ENCODE measurements at places on chromosomes 1 and 21.

DNA sequence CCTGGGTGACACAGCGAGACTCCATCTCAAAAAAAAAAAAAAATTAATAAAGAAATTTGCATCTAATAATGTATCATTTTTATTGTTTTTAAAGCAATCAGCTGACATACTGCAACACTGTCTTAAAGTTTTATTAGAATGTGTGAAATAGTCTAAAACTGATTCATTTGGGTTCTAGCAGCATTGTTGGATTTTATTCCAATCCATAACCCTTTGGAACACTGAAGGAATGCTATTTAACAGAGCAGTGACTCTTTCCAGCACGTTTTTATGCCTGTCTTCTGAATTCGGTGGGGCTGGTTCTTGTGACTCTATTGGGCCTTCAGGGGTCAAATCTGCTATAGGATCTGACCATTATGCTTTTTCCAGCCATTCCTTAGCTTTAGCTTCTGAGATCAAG is 18.2 kb upstream of the FMO4 start:
- DNase-seq: no peak

- no peak for DNase-seq
Measured at GRCh38 chr1:184929711-184930202, 44.6 kb downstream of the NIBAN1 start.

DNA sequence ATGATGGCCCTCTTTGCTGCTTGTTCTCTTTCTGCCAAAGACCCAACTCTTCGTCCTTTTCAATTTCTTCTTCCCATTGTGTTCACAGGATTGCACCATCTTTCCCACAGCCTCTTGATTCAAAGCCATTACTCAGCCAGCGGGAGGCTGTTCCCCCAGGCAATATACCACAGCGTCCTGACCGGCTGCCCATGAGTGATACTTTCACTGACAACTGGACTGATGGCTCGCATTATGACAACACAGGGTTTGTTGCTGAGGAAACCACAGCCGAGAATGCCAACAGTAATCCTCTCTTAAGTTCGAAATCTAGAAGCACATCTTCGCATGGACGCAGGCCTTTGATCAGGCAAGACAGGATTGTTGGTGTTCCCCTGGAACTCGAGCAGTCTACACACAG is 167.4 kb downstream of the LRRC40 start:
- DNase-seq: no peak

DNA sequence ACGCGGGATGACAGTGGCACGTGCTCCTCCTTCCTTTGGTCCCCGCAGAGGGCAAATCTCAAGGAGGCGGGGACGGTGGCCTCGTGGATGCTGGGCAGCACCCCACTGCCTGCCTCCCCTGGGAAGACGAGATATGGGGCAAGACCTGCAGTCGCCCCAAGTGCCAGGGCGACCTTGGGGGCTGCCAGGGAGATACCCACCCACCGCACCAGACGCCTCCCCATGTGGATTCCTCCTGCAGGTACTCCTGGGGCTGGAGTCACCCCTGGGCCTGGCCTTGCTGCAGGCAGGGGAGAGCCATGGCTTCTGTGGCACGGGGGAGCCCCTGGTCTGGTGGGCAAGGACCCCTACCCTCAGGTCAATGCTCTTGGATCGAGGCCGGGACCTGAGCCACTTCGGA is 5.9 kb upstream of the AURKAIP1 start:
- no peak for DNase-seq

DNA sequence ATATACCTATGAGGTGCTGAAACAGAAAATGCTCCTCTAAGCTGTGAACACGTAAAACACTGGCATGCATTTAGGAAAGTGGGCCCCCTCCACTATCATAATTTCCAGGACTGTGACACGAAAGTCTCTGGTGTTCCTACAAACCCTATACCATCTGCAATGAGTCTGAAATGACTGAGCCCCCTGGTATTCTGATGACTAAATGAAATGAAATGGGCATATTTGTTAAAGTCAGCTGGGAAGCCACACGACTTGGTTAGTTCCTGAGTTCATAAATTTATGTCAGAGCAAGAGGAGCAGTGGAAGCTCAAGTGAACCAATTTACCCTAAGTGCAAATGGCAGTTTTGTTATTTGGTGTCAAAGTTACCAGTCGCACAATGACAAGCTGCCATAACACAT is 182.3 kb downstream of the KCTD3 start:
- DNase-seq: no peak

DNA sequence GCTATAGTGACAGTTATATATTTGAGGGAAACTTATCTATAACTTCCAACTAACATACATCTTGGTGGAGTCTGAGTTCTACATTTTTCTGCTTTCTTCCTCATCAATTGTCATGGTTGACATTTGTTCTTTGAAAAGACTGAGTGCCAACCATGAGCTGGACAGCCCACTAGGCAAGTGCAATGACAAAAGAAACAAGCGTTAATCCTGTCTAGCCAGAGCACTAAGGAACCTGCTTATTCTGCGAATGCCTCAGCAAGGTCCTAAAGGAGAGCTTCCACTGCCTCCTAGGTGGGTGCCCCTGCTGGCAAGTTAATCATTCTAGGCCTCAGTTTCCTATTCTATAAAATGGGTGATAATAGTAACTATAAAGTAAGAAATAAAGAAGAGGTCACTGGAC is 44.8 kb downstream of the IRF2BP2 start:
- no peak for DNase-seq

DNA sequence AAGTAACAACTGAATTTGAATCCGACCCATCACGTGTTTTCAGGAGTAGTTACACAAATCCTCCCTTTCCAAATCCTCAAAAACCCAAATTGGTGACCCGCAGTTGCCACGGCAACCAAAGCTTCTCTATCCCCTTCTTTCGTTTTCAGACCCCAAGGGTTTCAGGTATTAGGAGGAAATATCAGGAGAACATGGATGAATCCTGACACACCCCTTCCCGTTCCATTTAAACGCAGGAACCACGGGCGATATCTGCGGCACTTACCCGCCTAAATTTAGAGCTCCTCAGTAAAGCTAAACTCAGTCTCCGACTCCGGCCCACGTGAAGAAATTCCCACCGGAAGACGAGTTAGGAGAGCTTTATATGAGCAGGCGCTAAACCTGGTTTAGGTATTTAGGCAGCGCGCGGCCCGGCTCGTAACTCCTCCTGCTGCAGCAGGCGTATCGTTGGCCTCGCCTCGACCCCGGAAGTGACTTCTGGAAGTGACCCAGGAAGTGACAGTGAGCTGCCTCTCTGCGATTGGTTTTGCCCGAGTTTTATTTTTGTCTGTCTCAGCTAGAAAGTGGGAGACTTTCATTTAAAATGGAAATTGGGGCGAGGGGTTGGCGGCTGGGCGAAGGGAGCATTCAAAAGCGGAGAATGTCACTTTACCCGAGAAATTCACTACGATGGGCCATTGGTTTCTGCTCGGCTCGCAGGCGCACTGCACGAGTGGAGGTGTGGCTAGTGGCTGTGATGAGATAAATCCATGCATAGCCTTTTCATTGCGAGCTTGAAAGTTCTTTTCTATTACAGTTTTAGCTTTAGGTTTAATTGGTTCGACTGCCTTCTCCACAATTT is at the start of gene TAF1A:
TAF1A (minus strand) TSS at position 472 of the 841 bp plus-strand sequence.
- peak; percentile 89 for DNase-seq

DNA sequence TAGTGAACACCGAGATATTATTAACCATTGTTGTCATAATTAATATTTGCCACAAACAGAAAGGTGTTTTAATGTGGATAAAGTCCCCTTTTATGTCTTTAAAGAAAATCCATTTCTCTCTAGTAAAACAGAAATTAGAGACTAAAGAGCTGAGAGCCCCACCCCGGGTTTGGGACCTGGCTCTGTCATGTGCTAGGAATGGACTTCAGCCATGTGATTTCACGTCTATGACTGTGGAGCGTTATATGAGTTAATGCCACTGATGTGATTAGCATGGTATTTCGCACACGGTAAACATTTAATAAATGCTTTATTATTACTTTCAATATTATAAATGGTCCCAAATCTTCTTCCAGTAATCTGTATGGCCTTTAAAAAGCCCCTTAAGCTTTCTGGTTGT is 205.0 kb upstream of the NFIA start:
- DNase-seq: no peak

DNA sequence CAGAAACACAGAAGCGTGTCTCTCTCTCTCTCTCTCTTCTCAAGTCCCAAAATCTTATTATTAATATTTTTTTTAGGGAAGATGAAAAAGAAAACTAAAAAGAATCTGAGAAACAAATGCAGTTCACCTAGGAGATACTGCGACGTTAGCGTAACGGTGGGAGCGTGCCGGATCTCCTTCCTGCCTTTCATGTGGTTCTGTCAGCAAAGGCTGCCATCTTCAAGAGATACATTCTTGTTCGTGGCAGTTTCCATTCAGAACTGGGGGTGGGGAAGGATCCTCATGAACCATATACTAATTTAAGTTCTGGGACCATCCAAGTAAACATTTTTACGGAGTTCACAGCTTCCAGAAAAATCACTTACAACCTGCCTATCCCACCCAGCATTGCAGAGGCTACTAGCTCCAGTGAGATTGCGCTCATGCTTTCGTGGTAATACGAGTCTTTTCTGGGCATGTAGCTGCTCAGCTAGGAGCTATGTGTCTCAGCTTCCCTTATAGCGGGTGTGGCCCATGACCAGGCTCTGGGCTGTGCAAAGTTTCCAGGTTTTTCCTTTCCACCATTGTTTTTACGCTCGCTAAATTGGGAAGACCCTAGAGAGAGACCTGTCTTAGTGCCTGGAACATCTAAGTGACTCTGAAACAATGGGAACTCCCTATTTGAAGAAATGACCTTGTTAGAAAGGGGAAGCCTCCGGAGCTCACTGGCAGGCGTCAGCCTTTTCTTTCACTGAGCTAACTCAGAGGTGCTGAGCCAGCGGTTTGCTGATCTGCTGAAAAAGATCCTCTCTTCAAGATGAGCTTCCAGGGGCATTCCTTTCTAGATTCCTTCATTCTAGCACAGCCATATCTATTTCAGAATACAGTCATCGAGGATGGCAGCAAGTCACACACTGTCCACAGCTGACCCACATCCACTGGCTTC is 17.3 kb downstream of the SLAMF1 start:
- DNase-seq: no peak

GRCh38 chr1:34019741-34020552 is 145.1 kb downstream of the CSMD2 start:
- DNase-seq: no peak

DNA sequence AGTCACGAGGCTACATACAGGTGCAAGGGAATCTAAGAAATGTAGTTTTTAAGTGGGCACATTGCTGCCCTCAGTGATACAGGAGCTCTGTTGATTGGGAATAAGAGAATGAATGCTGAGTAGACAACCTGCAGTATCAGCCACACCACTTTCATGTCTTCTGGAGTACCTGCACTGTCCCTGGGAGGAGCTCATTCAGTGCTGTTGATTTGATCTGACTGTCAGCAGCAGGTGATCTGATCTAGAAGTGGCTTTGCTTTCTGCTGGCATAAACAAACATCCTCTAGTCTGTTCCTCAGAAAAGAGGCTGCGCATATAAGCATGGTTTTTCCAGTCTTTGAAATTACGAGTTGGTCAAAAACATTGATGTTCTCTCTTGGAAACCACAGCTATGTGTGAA is 35.5 kb upstream of the LRRC52 start:
- no peak for DNase-seq

DNA sequence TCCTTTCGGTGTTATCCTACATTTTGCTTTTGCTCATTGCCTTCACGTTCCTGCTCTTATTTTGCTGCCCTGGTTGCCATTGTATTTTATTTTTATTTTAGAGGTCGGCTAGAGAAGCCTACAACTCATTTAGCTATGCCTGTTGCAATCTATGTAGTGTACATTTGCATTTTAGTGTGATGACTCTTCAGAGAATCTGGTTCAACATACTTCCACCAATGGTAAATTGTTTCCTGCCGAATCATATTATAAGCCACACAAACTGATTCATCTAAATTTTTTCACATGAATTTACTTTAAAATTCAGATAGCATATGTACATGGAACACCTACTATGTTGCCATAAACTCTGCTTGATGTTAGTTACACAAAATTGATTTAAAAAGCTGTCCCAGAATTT is 1596.9 kb downstream of the PLA2G4A start:
- no peak for DNase-seq

DNA sequence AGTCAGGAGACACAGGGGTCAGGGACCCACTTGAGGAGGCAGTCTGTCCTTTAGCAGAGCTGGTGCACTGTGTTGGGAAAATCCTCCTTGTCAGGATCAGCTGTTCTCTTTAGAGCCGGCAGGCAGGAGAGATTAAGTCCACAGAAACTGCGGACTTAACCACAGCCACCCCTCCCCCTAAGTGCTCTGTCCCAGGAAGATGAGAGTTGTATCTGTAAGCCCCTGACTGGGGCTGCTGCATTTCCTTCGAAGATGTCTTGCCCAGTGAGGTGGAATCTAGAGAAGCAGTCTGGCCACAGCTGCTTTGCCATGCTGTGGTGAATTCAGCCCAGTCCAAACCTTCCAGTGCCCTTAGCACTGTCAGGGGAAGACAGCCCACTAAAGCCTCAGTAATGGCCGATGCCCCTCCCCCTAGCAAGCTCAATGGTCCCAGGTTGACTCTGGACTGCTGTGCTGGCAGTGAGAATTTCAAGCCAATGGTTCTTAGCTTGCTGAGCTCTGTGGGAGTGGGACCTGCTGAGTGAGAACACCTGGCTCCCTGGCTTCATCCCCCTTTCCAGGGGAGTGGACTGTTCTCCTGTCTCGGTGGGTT is 172.8 kb downstream of the ST6GALNAC3 start:
- no peak for DNase-seq

GRCh38 chr1:29439615-29440014 is 203.3 kb downstream of the PTPRU start:
- DNase-seq: no peak

DNA sequence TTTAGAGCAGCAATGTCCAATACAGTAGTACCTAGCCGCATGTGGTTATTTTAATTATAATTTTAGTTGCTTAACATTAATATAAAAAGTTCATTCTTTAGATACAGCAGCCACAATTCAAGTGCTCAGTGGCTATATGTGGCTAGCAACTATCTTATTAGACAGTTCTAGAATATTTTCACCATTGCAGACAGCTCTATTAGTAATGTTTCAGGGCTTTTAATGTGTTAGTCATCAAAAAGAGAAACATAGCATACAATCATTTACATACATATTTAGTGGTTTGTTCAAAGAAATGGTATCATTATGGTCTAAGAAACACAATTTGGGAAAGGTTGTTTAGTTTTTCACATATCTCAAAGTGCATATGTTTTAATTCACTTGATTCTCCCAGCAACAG is 66.6 kb upstream of the DYNLT5 start:
- no peak for DNase-seq

DNA sequence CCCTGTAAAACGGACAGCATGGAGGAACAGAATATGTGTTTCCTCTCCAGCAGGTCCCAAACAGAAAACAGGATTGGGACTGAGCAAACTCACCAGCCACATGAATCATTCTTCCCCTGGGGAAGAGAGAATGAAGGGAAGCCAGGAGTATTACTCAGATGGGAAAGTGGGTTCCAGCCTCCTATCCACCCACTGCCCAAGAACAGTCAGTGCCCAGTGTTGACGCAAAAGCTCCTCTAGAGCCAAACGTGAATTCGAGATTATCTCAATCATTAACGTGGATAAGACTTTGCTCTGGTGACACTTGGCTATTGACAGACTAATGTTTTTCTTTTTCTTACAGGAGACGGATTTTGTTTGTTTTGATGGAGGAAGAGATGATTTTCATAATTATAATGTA is 9.3 kb downstream of the MIA3 start:
- no peak for DNase-seq

Data from nucleus accumbens (tissue), 56 donors.